ENCODE measurements at places on chromosomes 4 and X.

DNA sequence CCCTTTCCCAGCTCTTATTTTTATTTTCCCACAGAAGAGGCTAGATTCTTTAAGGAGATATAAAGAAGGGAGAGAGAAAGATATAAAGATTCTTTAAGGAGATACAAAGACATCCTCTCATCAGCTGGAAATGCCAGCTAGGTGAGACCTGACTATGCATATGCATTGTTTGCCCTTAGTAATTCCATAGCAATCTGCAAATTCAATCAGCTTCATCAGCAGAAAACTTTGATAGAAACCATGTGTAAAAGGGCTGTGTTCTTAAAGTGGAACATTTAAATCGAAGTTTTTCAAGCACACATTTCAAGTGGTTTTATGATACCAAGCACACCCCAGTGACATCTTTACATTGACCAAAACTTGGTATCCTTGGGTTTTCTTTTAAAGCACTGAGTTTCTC, 24.1 kb downstream of the FHL1 start:
- no peak for DNase-seq

DNA sequence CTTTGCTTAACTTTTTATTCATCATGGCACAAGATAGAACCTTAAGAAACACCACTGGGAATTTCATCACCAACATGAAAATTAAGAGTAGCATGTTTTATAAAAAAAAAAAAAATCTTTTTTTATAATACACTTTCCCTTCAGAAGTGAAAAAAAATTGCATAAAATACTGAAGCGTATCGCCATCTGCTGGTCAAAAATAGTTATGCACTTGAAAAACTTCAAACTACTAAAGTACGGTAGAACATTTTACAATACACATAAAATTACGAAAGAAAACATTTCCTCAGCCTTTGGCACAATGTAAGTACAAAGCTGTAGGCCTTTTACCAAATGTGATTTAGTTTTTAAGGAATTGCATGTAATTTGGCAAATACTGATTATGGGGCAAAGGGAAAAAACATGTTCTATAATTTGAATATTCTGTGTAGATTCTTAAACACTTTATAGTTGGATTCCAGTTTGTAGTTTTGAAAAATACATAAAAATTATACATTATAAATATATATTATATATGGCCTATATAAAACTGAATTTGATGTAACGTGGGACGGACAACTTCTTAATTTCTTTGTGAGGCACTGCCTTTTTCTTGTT, 26.5 kb downstream of the HCCS start:
- no peak for DNase-seq

- DNase-seq: no peak
These were observed 10.1 kb downstream of the STK26 start for GRCh38 chrX:132033166-132033565.

DNA sequence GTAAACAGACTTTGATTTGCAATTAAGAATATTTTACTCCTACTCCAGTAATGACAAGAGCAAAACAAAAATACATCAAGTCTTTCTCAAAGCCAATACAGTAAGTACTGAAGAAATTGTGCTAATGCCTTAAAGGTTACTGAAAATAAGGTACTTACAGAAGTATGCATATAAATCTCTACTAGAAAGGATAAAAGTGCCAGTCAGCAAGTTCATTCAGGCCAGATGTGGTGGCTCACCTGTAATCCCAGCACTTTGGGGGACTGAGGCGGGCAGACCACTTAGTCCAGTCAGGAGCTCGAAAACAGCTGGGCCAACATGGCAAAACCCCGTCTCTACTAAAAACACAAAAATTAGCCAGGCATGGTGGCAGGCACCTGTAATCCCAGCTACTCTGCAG, 27.9 kb downstream of the LRBA start:
- DNase-seq: no peak

GRCh38 chr4:165398570-165398969, 19.8 kb downstream of the CPE start:
- no peak for DNase-seq

DNA sequence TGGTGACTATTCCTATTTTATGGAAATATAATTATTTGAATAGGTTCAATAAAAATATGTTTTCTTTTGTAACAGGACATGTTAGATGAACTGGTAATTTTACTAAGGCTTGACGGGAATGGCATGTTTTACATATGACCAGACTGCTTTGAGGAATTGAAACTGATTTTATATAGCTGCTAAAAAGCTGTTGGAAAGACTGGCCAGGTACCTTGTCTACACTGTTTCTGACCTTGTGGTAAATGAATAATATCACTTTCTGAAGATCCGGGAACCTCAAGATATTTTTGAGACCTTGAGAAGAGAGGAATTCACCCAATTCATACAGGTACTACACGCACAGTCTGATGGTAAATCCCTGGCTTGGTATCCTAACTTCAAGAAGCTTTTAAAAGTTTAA, 42.1 kb upstream of the USP46 start:
- no peak for DNase-seq

- no peak for DNase-seq
These were observed 16.9 kb upstream of the ZIC3 start for GRCh38 chrX:137549073-137549472.
